ENCODE measurements at places on chromosomes 4 and X.

DNA sequence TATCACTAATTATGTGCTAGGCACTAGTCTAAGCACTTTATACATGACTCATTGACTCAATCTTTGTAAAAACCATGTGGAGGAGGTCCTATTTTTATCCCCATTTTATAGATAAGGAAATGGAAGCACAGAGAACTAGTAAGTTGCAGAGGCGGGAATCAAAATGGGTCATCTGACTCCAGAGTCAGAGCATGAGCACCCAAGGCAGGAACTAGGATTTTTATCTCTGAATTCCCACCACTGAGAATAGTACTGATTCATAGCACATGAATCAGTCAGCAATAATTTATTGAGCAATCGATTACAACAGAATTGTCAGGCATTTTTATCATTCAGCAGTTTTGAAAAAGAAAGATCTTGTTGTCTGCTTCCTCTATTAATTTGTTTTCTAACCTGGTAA lies 19.3 kb downstream of the SCARB2 start:
- DNase-seq = peak; percentile 89

DNA sequence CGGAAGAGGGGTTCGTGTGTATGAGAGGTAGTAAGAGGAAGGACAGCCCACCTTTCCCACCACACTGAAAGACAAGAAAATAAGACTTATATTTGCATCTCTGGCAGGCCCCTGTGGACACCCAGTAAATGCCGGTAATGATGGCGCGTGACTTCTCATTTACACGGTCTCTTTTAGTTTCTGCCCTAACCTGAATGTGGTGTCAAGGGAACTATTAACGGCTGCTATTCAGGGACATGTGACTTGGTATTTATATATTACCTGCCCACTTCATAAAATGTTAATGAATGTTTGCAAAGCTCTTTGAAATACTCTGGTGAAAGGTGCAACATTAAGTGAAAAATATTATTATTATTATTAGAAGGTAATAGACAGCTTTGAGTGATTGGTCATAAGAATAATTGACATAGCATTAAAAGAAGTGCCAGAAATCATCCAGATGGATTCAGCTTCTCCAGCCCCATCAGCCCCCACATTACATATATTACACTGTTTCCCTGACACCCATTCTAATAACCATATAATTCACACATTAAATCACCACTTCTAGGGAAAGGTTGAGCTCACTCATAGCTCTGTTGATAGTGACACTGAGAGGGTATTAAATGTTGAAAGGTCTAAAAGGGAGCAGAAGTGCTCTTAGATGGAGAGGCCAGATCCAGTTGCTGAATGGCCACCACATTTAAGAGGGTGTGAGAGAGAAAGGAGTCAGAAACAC lies 83.0 kb upstream of the BEND4 start:
- no peak for DNase-seq

GRCh38 chrX:54173791-54174190 lies 9.3 kb downstream of the FAM120C start:
- DNase-seq = no peak

DNA sequence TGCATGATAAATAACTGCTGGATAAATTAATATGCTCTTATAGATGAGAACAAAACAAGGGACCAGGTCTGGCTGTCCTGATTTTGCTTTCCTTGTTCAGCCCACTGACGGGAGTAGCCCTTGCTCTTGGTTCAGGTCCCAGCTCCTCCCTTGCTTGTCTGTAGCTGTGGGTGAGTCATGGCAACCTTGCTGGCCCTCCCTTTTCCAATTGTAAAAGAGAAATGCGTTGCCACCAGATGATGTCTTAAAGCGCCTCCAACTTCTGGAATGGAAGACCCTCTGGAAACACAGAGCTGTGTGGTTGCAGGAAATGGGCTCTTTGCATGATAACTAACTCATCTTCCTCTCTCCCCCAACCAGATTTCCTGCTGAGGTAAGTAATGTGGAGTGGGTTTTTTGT lies 171.4 kb downstream of the AASDH start:
- peak; percentile 19 for DNase-seq

GRCh38 chr4:52721968-52722815 lies 29.0 kb downstream of the ERVMER34-1 start:
- DNase-seq = peak; percentile 76

DNA sequence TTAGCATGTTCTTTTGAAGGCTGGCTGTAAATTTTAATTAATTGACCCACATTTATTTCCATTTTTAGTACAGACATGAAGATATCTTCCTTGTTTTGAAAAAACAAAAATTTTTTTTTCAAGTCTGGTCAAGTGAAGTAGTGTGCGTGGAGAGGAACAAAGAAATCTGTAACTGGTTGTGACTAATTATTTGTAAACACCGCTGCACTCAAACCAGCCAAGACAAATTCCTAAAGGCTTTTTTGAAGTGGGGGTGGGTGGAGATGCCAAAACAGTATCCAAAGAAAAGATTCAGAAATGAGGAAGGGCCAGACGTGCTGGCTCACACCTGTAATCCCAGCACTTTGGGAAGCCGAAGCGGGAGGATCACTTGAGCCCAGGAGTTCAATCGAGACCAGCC lies 88.3 kb downstream of the SHROOM2 start:
- no peak for DNase-seq

GRCh38 chrX:105981772-105982485 lies 56.6 kb downstream of the SERPINA7 start:
- no peak for DNase-seq

GRCh38 chr4:151362404-151363164 lies 37.2 kb upstream of the SH3D19 start:
- peak; percentile 53 for DNase-seq

DNA sequence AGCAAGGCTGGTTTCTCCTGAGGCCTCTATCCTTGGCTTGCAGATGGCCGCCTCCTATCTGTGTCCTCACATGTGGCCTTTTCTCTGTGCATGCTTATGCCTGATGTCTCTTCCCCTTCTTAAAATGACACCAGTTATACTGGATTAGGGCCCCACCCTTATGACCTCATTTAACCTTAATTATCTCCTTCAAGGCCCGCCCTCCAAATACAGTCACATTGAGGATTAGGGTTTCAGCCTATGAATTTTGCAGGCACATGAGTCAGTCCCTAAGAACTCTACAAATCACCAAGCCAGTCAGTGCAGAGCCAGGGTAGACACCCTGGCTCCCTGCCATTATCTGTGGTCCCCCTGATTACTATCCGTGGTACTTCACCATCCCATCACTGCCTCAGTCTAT lies 51.6 kb downstream of the MAML3 start:
- no peak for DNase-seq

DNA sequence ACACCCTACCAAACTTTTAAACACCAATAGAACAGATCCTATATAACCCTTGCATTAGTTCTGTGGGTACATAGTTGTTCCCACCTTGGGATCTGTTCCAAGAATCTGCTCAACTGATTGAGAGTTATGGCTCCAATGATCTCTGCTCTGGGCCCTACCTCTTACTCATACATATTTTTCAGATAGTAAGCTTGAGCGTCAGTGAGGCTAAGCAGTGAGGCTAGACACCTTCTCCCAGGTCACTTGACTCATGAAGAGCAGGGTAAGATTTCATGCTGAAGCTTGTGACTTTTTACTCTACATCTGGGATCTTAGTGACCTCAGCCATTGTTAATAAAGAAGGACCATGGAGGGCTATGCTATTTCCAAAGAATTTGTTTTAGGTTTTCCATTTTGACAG lies 23.1 kb upstream of the TNIP3 start:
- no peak for DNase-seq

- DNase-seq = peak; percentile 72
Measured at GRCh38 chr4:121155893-121156292, 8.2 kb downstream of the TNIP3 start.

GRCh38 chr4:120158046-120158445 lies 91.4 kb upstream of the MAD2L1 start:
- no peak for DNase-seq

Data from HS-5 (cell line).